OCI-LY7 (cell line): ENCODE measurements at places on chromosomes 16 and 17. TPM values are rescaled to one million over a fixed set of nuclear protein-coding genes. Genes with fewer than 3 reads are reported as not detected.
A peak's percentile ranks its signal among the peaks of the same experiment; 100 is the strongest.

DNA sequence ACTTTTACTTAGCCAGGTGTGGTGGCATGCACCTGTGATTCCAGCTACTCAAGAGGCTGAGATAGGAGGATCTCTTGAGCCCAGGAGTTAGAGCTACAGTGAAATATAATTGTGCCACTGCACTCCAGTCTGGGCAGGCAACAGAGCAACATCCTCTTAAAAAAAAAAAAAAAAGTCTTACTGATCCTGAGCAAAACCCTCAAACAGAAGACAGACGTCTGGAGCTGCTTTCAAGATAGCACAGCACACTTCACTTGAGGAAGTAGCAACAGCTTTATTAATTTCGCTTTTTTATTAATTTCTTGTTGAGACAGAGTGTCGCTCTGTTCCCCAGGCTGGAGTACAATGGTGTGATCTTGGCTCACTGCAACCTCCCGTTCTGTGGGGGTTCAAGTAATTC, 10.2 kb upstream of the GGA2 start:
- DNase-seq, result peak; percentile 58

DNA sequence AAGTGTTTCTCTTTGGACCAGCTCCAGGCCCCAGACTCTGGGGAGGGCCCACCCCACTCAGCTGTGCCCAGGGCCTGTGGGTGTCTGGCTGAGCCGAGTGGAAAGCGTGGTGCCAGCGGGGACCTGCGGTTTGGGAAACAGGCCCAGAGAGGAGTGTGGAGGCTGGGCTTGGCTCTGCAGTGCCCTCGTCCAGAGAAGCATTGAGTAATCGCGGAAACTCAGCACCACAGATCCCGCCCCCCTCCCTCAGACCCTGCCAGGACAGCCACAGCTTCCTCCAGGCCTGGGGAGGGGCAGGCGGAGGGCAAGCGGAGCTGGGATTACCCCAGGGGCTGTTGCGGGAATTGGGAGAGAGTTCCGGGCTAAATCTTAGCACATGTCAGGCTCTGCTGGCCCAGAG, 14.6 kb upstream of the PITPNA start:
- no peak for DNase-seq

- no peak for DNase-seq
These were observed 7.6 kb downstream of the LIMD2 start for GRCh38 chr17:63692195-63692816.

GRCh38 chr17:18158022-18158600, 25.5 kb upstream of the ALKBH5 start:
- DNase-seq, result peak; percentile 92

Gene CCDC40
- total RNA-seq, result not detected in 2 replicates

DNA sequence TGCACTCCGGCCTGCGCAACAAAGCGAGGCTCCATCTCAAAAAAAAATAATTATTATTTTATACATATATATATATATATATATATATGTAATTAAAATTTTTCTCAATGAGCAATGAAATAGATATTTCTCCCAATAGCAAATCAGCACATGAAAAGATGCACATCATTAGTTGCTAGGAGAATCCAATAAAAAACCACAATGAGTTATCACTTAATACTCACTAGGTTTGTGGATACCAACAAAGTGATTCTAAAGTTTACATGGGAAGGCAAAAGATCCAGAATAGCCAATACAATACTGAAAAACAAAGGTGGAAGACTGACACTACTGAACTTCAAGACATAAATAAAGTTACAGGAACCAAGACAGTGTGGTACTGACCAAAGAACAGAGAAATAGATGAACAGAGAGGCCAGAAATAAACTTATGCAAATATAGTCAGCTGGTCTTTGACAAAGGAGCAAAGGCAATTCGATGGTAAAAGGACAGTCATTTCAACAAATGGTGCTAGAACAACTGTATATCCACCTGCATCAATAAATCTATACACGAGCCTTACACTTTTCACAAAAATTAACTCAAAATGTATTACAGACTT, 13.6 kb downstream of the SMG6 start:
- peak; percentile 29 for DNase-seq

GRCh38 chr17:35865412-35866340, 3.0 kb downstream of the HEATR9 start:
- no peak for DNase-seq

Gene NFATC3
- 76.0 and 91.7 TPM in 2 replicates for total RNA-seq

Gene TP53TG3C
- not detected in 2 replicates for total RNA-seq

GRCh38 chr16:72646615-72647014, 401.3 kb downstream of the ZFHX3 start:
- peak; percentile 31 for DNase-seq

Gene UMOD
- total RNA-seq, result not detected in 2 replicates

DNA sequence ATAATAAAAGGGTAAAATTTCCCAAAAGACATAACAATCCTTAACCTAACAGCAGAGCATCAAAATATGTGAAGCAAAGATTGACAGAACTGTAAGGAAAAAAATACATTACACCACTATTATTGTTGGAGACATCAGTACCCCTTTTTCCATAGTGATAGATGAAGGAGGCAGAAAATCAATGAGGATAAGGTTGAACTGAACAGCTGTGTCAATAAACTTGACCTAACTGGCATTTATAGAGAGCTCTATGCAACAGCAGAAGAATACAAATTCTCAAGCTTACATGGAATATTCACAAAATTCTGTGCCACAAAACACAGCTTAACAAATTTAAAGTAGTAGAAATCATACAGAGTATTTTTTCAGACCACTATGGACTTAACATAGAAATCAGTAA, 195.0 kb upstream of the ELAC2 start:
- DNase-seq, result no peak
